ENCODE measurements at places on chromosomes 5 and 9.
A peak's percentile ranks its signal among the peaks of the same experiment; 100 is the strongest.

DNA sequence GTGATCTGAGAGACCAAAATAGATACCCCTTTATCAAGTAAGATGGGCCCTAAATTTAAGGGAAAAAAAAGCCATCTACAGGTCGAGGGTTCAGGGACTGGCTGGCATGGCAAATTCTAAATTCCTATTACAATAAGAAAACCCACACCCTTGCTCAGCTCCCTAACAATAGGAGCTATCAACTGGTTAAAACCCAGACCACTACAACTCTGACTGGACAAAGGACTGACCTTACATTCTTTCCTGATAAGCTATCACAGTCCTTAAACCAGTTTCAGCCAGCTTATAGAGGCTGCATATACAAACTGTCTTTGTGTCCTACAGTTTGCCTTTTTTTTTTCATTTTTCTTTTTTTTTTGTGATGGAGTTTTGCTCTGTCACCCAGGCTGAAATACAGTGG is 803.6 kb downstream of the NR2F1-AS1 start:
- no peak for DNase-seq

DNA sequence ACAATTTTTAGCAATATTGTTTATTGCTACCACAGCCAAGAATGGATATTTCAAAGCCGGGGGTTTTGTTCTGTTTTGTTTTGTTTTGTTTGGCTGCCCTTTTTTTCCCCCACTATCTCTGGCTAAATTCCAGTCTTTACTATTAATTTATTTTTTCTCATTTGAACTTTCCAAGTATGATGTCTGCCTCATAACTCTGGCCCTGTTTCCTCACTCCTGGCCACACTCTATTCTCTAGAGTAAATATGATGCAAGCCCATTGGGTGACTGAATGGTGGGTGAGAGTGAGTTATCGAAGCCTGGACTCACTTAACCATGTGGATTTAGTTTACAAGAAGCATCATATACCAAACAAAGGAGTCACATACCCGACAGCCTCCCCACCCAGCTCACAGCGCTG is 41.9 kb downstream of the WDR36 start:
- DNase-seq, result no peak

GRCh38 chr5:23614422-23614821 is 107.0 kb downstream of the PRDM9 start:
- DNase-seq, result no peak

GRCh38 chr5:146952168-146952567 is 73.6 kb upstream of the PPP2R2B start:
- no peak for DNase-seq

DNA sequence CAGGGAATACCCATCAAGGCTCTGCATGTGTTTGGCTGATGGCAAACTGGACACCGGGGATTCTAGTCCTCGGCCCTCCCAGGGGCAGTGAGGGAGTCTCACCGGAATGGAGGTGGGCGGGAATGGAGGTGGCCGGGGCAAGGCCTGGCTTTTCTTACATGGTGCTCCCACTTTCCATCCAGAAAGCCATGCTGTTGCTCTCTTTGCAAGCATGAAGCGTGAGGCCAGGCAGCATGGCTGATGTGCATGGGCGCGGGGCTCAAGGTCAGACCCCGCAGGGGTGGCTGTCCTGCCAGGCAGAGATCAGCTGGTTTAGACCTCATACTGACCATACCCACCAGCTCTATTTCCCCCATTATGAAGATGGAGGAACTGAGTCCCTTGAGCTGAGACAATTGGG is 108.0 kb upstream of the PHYKPL start:
- DNase-seq, result no peak

DNA sequence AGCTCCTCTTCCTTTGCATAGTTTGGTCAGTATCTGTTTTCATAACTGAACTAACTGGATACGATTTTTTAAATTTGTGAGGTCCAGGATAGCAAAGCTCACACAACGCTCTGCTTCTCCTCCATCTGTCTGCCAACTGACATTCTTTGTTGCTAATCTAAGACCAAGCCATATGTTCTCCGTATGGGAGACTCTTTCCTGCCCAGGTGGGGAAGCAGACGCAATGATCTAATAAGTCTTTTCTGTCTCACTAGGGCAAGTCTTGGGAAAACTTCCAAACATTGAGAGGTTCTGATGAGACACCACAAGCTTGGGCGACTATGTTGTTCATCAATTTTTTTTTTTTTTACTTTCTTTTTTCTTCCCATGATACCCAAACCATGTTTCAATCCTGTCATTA is 558.5 kb downstream of the EFNA5 start:
- no peak for DNase-seq

DNA sequence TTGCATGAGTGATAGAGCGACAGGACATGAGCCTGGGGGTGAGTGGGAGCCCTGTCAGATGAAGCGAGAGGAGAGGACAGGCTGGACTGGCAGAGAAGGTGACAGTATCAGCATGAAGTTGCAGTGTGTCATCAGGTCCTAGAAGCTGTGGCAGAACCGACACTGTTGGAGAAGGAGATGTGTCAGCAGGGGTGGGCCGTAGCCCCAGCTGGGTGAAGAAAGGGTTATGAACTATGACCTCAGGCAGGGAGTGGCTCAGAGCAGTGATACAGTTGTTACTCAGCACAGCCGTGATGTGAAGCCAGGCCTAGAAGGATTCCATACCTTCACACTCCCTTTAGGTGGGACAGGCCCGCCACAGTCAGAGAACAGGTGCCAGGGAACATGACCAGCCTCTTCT is 7.6 kb downstream of the PCYOX1L start:
- no peak for DNase-seq

DNA sequence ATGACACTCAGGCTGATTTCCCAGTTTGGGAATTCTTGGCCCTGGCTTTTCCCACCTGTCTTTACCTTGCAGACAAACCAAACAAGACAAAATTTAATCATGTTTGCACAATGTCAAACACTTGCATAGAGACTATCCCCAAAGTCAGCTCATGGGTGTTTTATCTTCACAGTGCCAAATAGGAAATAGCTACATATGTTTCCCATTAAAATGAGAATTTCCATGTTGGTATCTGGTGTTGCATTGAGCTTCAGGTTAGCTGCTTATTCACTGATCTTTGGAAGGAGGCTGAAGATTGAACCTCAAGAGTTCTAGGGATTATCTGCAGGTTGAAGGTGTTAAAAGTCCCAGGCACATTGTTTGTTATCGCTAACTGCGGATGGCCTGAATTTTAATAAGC is 19.5 kb downstream of the MAP1B start:
- no peak for DNase-seq

- no peak for DNase-seq
Observed at GRCh38 chr5:178212241-178213002, 8.1 kb downstream of the HNRNPAB start.

DNA sequence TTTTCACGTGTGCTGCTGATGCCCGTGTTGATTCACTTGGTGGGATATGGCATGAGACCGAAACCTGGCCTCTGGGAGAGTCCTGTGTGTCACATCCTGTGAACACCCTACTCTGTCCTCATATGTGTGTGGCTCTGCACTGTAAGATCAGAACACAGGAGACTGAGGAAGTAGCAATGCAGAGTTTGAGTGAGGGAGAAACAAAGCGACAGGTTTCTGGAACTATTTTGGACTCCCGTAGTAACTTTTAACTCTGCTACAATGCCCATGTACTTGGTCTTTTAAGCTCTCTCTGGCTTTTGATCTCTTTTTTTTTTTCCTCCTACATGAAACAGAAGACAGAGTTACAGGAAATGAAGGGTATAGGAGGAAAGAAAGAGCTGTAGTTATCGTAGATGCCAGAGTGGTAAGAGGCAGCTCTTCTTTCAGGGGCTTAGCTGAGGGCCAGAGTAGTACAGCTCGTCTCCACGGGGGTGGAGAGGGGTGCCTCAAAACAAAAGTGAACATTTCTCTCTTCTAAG is 26.6 kb downstream of the GRAMD2B start:
- DNase-seq, result peak; percentile 75

DNA sequence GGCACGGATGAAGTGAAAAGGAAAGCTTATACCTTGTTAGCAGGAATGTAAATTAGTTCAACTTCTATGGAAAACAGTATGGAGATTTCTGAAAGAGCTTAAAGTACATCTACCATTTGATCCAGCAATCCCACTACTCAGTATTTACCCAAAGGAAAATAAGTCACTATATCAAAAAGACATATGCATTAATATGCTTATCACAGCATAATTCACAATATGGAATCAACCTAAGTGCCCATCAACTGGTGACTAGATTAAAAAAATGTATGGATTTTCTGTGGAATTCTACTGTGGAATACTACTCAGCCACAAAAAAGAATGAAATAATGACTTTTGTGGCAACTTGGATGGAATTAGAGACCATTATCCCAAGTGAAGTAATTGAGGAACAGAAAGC is 279.6 kb downstream of the GABRB2 start:
- no peak for DNase-seq

GRCh38 chr9:69871118-69871834 is 50.7 kb downstream of the CFAP95 start:
- no peak for DNase-seq

DNA sequence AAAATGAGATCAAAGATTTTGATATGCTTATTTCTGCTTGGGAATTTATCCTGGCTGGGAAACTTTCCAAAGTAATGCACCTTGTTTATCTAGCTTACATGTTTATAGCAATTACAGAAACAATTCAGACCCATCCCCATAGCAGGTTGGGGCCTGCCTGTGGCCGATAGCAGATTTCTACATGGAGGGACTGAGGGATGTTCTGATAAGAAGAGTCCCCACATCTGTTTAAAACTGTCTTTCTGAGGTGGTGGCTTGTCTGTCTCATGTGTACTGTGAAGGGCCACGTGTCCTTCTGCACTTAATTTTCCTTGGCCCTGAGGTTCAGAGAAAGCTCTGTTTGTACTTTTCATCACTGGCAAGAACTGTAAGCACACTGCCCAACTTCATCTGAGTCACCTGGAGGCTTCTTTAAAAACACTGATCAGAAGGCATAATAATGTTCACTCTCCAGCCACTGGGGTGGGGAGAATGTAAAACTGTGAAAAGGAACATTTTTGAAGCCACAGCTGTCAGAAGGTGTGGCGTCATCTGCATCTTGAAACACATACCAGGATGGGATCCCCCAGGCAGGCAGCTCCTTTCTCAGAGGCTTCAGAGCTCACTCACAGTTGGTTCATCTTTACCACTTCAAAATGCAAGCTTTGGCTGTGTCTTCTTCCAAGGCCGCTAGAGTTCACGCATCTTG is 80.3 kb downstream of the MAP1B start:
- no peak for DNase-seq

- no peak for DNase-seq
Observed at GRCh38 chr9:14961372-14962068, 51.3 kb upstream of the FREM1 start.

- no peak for DNase-seq
Observed at GRCh38 chr5:16642867-16643266, 26.1 kb upstream of the RETREG1 start.

GRCh38 chr5:53826504-53826903 is 266.1 kb downstream of the NDUFS4 start:
- no peak for DNase-seq

DNA sequence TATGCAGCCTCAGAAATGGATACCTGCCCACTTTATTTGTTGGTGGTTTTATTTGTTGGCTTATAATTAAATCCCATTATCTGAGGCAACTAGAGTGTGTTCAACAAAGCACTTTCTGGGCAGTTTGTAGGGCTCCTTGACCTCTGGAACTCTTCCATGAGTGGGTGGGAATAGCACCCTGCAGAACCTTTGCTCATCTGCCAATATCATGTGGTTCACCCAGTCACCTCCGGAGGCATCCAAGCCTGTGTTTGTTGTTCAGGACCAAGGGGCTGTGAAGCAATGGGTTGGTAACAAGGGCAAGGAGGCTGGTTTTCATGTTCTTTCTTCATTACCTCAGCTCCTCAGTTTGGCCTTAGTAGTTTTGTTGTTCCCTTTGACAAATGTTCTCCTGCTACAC is 314.0 kb downstream of the NDUFS4 start:
- no peak for DNase-seq

DNA sequence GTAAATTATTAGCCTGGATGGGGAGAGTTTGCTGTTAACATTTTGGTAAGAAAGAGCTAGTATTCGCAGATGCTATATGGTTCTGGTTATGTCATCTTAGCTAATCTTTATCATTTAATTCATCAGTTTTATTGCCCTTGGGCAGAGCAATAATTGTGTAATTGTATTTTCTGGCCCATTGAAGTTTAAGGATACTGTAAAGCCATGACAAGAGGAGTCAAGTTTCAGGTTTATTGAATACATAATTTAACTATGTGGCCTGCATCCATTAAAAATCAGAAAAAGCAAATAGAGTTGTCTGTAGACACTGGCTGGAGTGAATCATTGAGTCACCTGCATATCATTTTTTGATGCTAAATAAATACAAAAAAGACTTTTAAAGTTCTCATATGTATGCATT is 255.8 kb downstream of the PRELID2 start:
- no peak for DNase-seq

- DNase-seq, result no peak
Observed at GRCh38 chr9:68454579-68455334, 85.9 kb downstream of the TMEM252 start.

DNA sequence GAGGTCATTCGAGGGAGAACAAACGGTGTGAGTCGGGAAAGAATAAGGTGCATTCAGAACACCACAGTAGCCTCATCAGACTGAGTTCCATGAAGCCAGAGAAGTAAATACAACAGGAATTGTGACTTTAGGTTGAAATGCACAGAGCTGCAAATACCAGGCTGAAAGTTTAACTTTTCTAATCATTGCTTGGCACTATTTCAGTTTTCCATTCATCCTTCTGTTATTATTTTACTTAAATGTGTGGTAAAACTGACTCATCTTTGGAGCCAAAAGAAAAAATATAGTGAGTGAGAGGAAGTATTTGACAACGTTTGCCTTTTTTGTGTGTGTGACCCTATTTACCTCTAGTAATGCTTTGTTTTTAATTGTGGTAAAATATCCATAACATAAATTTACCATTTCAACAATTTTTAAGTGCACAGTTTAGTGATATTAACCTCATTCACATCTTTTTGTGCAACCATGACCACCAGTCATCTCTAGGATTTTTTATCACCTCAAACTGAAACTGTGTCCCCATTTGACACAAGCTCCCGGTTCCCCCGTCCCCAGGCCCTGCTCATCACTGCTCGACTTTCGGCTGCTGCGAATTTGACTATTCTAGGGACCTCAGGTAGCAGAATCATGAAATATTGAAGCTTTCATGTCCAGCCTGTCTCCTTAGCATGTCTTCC is 166.8 kb downstream of the HSD17B3 start:
- no peak for DNase-seq
